ENCODE measurements at places on chromosomes 6 and 20.

DNA sequence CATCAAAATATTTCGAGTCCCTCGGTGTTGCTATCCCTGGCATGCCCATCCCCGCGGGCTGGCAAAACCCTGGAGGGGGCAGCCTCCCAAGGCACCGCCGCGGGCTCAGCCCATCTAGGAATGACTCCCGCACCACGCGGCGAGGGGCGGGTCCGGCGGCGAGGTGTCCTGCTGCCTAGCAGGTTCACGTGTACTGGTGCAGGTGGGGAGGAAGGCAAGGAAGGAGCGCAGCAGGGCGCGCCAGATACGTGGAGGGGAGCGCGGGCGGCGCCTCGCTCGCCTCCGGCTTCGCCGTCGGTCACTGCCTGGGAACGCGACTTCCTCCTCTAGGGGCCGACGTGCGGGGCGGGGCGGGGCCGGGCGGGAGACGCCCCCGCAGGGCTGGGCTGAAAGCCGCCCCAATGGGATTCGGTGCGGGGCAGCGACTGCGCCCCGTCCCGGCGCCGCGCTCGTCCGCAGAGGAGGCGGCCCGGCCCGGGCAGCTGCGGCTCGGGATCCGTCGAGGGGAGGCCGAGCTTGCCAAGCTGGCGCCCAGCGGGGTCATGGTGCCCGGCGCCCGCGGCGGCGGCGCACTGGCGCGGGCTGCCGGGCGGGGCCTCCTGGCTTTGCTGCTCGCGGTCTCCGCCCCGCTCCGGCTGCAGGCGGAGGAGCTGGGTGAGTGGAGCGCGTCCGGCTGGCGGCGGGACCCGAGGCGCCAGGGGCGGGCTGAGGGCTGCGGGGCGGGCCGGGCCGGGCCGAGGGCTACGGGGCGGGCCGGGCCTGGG, at the start of gene DCBLD1:
TSS of gene DCBLD1 (plus strand) at position 435 of the 764 bp plus-strand sequence. CDS start at position 543, 108 bp downstream.
- peak; percentile 38 for DNase-seq

GRCh38 chr6:44011350-44011920, 115.8 kb downstream of the MRPL14 start:
- no peak for DNase-seq

DNA sequence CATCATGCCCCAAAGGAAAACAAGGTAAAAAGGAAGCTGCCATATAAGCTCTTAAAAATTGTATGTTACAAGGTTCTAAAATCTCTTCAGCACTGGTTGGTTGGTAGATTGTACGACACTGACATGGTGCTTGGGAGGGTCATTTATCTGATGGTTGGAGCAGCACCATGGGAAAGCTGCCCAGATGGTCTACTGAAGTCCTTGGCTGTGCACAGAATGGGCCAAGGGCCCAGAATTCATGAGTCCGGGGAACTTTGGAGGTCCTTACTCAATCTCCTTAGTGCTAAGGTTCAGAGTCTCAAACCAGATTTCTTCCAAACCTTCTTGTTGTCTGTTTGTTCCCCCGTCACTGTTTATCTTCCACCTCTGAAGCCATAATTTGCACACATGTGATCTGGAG, 314.4 kb downstream of the ESR1 start:
- DNase-seq = no peak

DNA sequence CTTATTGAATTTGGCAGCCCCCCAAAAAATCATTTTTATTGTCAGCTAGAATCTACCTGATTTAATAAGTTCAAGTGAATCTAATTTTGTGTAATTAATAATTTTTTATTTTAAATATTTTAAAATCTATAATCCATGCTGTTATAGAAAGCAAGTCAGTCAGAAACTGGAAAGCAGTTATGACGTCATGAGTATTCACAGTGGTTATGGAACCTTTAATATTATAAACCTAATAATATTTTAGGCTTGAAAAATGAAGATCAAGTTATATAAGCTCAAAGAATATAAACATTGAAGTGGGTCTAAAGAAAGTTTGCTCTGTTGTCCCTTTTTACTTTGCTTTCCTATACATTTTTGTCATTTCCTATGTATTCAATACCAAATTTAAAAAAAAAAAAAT, 1075.1 kb upstream of the EPHA7 start:
- DNase-seq = no peak

DNA sequence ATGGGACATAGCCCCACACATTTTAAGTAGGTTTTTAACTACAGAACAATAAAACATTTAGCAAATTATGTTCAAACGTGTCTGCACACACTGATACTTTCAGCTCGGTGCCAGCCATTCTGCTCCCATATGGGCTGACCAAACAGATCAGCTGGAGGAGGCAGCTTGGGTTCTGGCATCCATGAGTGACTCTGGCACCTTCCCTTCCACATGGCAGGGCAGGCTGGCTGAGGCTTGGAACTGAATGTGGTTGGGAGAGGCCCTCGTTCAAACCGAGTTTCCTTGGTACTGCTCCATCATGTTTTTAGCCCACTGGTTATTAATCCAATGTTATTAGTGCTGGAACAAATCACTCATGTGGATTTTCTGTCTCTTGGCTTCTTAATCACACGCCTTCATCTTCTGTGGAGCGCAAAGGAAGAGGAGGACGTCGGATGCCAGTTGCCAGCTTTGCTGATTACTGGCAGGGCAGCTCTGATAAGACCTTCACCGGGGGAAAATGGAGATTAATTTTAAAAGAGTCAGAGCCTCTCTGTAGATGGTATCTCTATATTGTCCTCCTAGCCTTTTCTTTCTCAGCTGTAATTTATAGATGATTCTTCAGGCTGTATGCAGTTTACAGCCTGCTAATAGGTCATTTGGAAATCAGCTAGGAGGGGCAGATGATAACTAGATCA, 93.1 kb upstream of the TIAM2 start:
- no peak for DNase-seq
